ENCODE measurements at places on chromosomes 4 and X.

DNA sequence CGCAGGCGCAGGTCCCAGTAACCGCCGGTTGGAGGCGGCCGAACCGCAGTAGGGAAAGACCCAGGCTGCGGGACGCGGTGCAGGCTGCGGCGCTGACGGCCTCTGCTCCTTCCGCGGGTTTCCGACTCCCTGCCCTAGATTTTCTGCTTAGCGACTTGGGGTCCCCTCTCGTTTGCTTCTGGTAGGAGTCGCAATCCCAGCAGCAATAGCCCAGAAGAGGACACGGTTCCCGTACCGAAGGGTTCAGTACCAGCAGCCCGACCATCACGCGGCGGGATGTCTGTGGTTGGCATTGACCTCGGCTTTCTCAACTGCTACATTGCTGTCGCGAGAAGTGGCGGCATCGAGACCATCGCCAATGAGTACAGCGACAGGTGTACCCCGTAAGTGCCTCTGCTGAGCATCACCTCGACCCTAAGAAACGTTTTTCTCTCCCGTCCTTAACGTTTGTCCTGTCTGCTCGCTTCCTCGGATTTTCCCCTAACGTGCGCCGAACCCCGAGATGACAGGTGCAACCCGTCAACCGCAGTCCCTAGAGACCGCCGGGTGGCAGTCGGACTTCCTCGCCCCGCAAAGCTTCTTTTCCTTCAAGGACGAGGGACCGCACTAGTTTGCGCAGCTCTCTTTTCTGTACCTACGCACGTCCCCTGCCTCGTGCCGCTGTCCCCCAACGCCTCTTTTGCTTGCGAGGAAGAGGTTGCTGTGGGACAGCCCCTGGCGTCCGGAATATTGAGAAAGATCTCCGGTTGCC is at the start of gene HSPA4L:
Gene HSPA4L, plus strand, starts transcription at position 48 of the 751 bp plus-strand sequence. Its CDS starts 229 bp downstream, at position 277.
- peak; percentile 23 for DNase-seq

GRCh38 chr4:41241919-41242318 is 14.8 kb upstream of the UCHL1 start:
- no peak for DNase-seq

GRCh38 chr4:123892368-123892976 is 495.9 kb downstream of the SPRY1 start:
- DNase-seq, result no peak

GRCh38 chr4:5101571-5101970 is 50.3 kb downstream of the STK32B start:
- DNase-seq, result no peak
